Activated CD8-positive, alpha-beta memory T cell treated with anti-CD3 and anti-CD28 coated beads, Interleukin-2, amount 10 ng/mL, durations not matched to agents 7 days and 5 days (primary cell): ENCODE measurements at places on chromosomes 5 and 9. TPM values are rescaled to one million over a fixed set of nuclear protein-coding genes. Genes with fewer than 3 reads are reported as not detected.
A peak's percentile ranks its signal among the peaks of the same experiment; 100 is the strongest.

DNA sequence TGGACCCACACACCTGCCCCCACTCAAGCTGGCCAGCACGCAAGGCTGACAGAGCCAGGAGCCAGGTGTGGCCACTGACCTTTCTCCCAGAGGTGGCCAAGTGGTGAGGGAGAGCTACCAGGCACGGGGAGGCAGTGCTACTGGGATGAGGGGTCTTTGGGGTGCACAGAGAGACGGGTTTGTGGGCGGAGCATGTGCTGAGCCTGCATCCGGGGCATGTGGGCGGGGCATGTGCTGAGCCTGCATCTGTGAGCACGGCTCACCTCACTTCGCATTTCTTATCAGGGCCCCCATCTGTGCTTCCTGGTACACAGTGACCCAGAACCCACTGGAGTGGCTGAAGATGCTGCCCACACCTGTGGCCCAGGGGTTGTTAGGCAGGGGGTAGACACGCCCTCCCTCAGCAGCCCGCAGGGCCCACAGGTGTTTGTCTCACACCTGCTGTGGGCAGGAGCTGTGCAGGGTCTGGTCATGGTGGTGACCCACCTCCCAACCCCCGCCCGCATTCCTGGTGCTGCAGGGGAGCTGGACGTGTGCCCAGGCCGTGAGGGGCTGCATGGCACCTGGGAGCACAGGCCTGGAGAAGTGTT is 21.5 kb downstream of the CCDC187 start:
- DNase-seq: peak; percentile 48

The NR2F1-AS1 gene
- not detected for total RNA-seq

DNA sequence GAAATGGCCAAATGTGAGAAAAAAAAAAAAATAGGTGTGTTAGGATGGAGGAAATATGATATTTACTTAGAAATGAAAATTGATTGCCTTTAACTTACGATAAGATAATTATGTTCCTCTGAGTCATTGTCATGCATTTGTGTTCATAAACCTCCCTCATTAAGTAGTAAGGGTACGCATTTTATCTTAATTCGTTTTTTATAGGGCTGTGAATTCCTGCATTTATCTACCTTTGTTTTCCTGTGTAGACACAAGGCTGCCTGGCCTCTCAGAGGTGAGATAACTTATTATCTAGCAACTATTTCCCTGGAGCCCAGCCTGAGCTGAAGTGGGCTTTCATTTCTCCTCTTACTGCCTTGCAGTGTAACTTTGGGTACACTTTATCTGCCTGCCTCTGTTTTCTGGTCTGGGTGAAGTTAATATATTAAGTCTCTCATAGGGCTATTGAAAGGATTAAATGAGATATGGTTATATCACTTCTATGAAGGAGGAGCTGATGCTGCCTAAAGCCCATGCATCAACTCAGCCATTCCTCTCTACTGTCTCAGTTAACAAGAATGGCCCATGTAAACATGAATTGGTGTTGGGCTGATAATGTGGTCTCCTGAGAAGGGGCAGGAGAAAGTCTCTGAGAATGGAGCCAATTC is 103.8 kb upstream of the KLF4 start:
- no peak for DNase-seq

DNA sequence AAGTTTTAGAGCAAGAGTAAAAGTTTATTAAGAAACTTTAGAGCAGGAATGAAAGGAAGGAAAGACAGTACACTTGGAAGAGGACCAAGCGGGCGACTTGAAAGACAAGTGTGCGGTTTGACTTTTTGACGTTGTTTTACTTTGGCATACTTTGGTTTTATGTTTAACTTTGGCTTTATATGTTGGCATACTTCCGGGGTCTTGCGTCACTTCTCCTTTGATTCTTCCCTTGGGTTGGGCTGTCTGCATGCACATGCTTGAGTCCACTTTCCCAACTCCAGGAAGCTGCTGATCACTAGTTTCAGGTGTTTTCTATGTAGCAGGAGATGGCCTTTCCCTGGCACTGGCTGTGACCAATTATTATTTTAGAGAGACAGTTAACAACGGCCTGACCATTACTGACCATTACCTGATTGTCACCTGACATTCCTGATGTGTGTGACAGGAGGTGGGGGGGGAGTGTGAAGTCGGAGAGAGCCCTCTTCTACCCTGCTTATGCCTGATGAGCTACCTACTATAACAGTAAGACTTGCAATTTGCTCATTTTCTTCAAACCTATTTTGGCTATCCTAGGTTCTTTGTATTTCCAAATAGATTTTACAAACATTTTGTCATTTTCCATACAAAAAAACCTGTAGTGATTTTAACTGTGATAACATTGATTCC is 45.5 kb downstream of the TNFSF8 start:
- DNase-seq: no peak

DNA sequence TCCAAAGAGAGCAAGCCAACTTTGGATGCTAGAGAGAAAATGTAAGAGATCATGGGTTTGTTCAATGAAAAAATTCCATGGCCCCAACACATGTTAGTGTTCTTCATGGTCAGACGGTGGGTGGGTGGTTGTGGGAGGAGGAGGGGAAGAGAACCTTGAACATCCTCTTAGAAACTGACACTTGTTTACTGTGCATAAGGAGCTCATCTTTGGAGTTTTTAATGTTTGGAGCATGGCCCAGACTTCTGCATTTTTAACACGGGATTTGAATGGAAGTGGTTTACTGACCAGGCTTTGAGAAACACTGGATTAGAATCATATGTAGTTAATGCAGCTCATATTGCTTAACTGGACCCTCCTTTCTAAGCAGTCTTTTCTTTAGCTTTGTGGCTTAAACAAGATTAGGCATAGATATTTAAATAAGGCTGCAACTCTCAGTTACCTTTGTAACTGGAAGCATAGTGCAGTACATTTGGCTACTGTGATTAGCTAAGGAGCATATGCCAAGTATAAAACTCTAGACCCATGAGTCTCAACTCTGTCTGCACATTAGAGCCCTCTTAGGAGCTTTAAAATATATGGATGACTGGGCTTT is 60.1 kb downstream of the FOCAD start:
- DNase-seq: no peak
